ENCODE measurements at places on chromosomes 7 and 10.

DNA sequence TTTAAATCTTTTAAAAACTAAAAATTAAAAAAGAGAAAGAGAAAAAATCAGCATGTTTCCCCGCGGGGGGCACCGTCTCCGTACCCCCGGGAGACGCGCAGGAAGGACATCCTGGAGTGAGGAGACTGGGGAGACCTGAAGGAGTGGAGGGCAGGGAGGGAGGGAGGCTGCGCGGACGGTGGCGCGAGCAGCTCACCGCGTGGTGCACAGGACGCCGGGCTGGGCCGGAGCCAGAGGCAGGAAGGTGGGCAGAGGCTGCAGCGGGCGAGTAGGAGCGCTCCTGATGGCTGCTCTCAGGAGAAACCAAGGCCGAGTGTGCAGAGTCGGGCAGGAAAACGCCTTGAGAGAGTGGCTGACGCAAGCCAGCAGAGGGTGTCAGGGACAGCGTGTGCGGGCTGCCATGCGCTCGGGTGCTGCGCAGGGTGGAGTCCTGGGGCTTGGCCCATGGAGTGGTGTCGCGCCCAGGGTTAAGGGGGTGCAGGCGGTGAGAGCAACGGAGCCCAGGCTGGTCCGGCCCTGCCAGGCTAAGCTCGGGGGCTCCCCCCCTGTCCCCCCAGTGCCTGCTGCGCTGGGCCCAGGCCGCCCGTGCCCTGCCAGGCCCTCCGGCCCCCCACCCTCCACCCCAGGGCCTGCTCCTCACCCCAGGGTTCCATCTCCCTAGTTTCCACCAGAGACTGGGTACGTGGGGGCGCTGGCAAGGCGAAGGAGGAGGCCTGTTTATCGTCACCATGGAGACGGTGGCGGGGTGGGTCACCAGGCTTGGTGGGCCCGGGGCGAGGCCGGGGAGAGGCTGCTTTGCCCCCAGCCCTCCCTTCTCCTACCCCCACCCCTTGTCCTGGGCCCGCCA lies 28.9 kb upstream of the FXYD4 start:
- no peak for DNase-seq

GRCh38 chr7:18283045-18283444 lies 212.5 kb upstream of the HDAC9 start:
- no peak for DNase-seq

- DNase-seq: no peak
These were observed 13.7 kb upstream of the SEMA3C start for GRCh38 chr7:80932536-80932935.

DNA sequence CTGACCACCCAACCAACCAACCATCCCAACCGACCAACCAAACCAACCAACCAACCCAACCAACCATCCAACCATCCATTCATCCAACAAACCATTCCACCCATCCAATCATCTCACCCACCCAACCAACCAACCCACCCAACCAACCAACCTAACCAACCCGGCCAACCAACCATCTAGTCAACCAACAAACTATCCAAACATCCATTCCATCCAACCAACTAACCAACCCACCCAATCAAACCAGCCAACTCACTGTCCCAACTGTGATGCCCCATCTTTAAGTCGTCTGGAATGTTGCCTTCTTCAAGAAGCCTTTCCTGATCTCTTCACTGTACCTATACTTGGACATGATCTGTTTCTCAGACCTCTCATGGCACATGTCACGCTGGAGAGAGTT lies 31.6 kb downstream of the MINDY4 start:
- DNase-seq: no peak

DNA sequence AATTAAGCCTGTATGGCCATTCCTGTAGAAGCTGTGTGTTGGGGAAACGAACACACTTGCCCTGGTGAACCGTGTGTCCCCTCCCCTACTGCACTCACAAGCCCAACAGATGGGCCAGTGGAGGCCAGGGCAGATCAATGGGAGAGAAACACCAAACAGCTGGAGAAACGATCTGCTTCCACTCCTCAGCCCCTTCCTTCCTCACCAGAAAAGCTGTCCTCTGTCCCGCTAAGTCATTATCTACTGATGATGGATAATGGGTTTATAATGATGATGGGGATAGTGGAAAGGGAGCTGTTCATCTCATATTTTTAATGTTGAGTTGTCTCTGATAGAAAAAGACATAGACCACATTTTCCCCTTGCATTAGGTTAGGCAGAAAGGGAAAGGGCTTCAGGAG lies 99.7 kb downstream of the ELMO1 start:
- no peak for DNase-seq

DNA sequence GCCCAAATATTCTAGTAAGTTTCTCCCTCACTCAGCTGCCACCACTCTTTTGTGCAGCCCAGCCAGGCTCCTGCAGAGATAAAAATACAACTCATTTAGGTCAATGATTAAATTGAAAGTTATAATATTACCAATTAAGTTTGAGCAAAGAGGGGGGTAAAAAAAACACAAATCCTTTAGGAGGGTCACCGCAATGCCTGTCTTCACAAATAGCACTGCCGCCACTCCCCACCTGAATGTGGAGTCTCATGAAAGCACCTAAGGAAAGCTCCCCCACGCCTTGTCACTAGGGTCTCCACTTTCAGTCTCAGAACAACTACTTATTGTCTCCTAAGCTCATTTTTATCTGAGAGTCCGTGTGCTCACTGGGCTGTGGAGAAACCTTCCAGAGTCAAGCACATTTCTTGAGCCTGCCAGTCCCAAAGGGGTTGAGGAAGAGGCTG lies 148.7 kb downstream of the FGFR2 start:
- no peak for DNase-seq

DNA sequence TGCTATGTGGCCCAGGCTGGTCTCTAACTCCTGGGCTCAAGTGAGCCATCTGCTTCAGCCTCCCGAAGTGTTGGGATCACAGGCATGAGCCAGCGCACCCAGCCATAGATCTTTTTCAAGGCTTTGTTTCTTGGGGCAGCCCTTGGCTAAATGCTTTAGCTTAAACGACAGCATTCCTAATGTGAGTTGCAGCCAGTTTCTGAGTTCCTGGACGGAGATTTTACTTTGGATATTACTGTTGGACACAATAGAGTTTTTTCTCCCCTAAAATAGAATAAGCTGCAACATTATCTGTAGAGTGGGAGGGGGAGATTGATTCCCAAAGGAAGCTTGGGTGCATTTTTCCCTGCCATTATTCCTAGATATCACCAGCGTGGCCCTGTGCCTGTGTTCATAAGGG lies 103.0 kb upstream of the BTBD16 start:
- DNase-seq: no peak

- DNase-seq: no peak
These were observed 52.3 kb upstream of the EN2 start for GRCh38 chr7:155405399-155406318.

GRCh38 chr10:69955211-69955805 lies 97.3 kb upstream of the MACROH2A2 start:
- DNase-seq: no peak
